ENCODE measurements at places on chromosomes 2 and 18.

- no peaks in the 10 kb centered on the region for H3K4me1 ChIP-seq
- no peaks in the 10 kb centered on the region for H3K36me3 ChIP-seq
- H3K4me3 ChIP-seq, result no peak overlapping the region
- no peak for DNase-seq
Measured at GRCh38 chr18:22060361-22060760, 109.0 kb upstream of the GATA6 start.

DNA sequence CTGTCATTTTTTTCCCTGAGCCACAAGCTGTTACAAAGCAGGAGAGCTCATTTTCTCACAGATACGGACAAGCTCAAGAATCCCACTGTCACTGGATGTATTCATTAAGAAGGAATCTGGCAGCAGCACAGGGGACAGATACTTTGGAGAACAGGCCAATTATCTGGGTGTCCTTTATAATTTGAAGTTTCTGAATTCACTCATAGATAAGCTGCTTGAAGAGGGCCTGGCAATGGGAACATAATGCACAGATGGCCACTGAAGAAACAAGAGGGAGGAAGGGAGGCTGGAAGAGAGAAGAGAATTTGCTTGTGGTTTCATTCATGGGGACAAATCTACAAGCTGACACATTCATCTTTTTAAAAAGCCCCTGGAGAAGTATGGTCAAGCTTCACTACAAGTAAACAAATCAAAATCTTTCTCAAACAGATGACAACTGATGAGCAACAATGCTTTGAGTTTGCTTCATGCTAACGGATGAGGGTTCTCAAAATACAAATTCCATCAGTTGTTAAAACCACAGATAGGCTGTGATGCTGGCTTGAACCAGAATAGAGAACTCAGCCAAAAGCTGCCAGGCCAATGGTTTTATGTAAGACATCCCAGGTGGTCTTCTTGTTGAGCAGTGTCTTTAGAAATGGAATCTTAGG is 11.9 kb downstream of the BCL2 start:
- no peak overlapping the region for H3K27ac ChIP-seq
- DNase-seq, result no peak
- no peak overlapping the region for H3K4me3 ChIP-seq
- peaks cover 64% of the 10 kb centered on the region for H3K36me3 ChIP-seq
- peaks cover 76% of the 10 kb centered on the region for H3K4me1 ChIP-seq

DNA sequence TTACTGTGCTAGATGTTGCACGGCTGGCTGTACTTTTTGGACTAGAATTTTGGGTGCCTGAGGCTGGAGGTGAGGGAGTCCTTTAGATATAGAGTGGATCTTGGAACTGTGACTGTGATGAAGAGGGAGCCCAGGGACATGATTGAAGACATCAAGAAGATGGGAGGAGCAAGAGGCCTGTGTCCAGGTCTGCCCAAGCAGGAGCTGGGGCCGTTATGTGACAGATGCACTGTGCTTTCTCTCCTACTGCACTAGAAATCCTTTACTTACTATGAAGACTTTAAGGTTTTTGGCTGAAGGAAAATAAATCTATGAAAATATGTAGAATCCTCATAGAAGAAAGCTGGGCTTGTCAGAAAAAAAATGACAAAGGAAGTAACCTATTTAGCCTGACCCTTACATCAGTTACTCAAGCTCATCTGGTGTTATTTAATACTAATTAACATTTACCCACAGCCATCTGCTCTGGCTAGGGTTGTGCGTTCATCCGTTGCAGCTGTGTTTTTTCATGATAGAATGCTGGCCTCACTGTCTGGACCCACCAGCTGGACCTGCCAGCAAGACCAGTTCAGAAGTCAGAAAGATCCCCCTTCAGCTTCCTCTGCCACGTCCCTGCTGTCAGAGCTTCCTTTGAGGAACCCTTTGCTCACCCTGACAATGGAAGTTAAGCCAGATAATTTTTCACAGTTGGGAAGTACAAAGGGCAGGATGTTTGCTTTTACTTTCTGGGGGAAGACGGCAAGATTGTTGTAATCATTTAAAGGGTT is 16.7 kb downstream of the TSN start:
- H3K27ac ChIP-seq, result no peak overlapping the region
- no peaks in the 10 kb centered on the region for H3K27me3 ChIP-seq
- no peaks in the 10 kb centered on the region for H3K4me1 ChIP-seq
- H3K4me3 ChIP-seq, result no peak overlapping the region
- DNase-seq, result no peak

GRCh38 chr2:241974851-241975592 is 105.5 kb downstream of the RTP5 start:
- no peak overlapping the region for H3K27ac ChIP-seq
- no peak for DNase-seq
- peaks cover 3% of the 10 kb centered on the region for H3K36me3 ChIP-seq
- no peaks in the 10 kb centered on the region for H3K27me3 ChIP-seq
- peaks cover 1% of the 10 kb centered on the region for H3K4me1 ChIP-seq
- H3K4me3 ChIP-seq, result no peak overlapping the region

DNA sequence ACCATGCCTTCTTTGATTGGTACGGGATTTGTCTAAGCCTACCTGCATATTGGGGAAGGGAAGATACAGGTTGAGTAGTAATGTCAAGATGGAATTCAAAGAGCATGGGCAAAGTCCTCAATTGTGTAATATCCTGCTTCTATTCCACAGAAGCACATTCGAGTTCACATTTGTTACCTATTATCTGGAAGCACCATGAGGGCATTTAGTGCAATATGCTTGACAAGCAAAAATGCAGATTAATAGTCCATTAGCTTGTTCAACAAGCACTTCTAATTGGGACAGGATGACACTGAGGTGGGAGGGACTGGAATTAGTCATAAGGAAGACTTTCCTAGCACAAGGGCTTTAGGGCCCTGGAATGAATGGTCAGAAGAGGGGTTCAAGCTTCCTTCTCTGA is 40.5 kb downstream of the MYO5B start:
- no peak overlapping the region for H3K27ac ChIP-seq
- H3K4me3 ChIP-seq, result no peak overlapping the region
- no peaks in the 10 kb centered on the region for H3K4me1 ChIP-seq
- H3K36me3 ChIP-seq, result no peaks in the 10 kb centered on the region
- no peak for DNase-seq

DNA sequence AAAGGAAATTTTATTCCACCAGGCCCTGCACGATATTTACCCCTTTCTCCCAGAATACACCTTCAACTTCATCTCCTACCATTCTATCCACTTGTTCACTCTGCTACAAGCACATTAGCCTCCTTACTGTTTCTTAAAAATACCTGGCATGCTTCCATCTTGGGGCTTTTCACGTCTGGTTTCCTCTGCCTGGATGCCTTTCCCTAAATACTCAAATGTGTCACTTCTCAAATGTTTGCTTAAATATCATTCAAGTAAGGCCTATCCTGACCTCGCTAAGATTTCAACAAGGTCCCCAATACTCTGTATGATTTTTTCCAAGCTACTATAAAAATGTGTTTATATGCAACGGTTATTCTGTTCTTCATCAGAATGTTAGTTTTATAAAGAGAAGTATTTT is 433.0 kb upstream of the CHAC2 start:
- H3K4me3 ChIP-seq, result no peak overlapping the region
- no peaks in the 10 kb centered on the region for H3K27me3 ChIP-seq
- no peak overlapping the region for H3K27ac ChIP-seq
- H3K4me1 ChIP-seq, result no peaks in the 10 kb centered on the region

- no peaks in the 10 kb centered on the region for H3K36me3 ChIP-seq
- H3K4me1 ChIP-seq, result no peaks in the 10 kb centered on the region
- no peak for DNase-seq
Measured at GRCh38 chr2:67159929-67160328, 237.2 kb upstream of the ETAA1 start.

DNA sequence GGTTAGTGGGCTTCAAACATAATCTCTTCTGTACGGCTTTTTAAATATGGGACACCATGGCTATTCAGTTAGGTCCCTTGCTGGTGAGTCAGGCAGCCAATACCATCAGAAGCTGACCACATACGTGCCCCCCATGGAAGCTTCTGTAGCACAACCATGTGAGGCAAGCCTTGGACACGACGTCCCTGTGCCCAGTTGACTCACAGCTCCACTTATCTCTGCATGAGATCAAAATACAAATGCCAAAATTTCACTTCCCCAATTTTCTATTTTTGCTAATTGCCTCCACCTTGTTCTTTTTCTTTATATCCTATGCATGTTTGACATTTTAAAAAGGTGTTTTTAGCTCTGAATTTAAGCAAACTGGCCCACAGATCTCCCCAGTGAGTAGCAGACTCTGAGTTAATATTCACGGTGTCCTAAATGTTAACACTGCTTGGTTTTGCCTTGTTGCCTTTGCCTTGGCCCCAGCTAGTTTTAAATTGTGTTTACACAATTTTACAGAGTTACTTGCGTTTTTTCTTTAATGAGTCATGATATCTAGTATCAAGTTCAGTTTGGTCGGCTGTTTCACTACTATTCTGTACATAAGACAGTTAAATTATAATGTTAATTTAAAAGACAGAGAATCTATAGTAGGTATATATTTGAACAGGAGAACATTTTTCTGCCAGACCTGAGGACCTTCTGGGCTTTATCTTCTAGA is 77.5 kb downstream of the CDCA7 start:
- H3K36me3 ChIP-seq, result no peaks in the 10 kb centered on the region
- peaks cover 13% of the 10 kb centered on the region for H3K27me3 ChIP-seq
- H3K4me1 ChIP-seq, result peaks cover 7% of the 10 kb centered on the region
- H3K27ac ChIP-seq, result no peak overlapping the region

GRCh38 chr2:100184055-100184737 is 41.8 kb upstream of the AFF3 start:
- DNase-seq, result no peak
- no peaks in the 10 kb centered on the region for H3K36me3 ChIP-seq
- no peaks in the 10 kb centered on the region for H3K4me1 ChIP-seq
- no peak overlapping the region for H3K27ac ChIP-seq
- peaks cover 2% of the 10 kb centered on the region for H3K27me3 ChIP-seq

GRCh38 chr2:196407675-196408264 is 231.7 kb upstream of the CCDC150 start:
- H3K4me3 ChIP-seq, result no peak overlapping the region
- no peaks in the 10 kb centered on the region for H3K4me1 ChIP-seq
- no peaks in the 10 kb centered on the region for H3K36me3 ChIP-seq

DNA sequence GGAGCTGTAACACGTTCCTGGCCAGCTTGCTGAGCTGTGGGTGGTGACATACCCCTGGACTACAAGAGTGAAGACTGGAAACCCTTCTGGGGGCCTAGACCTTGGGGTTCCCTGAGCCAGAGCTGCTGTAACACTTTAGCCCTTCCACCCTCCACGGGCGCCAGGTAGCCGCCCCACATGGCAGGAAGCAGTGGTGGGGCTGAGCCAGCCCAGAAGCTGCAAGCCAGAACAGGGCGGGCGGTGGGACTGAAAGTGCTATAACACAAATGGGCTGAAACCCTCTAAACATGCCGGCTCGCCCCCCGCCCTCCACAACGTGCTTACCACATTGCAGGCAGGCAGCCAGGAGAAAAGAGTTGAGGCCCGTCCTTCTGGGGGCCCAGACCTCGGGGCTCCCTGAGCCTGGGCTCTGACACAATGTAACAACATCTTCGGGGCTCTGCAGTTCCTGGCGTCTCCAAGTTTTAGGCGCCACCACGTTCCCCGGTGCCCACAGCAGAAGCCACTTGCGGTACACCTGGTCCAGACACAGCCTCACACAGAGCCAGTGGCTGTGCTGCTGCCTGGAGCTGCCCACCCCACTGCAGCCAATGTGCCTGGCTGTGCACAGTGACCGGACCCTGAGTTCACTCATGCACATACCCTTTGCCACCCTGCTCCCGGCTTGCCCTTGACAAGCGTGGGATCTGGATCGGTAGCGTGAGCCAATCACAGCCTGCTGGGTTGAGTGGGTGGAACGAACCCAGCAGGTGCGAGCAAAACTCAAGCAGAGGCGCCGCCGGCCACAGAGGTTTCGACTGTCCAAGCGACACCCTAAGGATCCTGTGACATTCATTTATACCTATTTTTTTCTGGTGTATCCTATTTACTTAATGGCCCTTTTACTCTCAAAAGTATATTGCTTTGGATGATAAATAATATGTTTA is 127.4 kb upstream of the FHL2 start:
- H3K4me3 ChIP-seq, result no peak overlapping the region
- DNase-seq, result no peak
- H3K27ac ChIP-seq, result no peak overlapping the region
- H3K4me1 ChIP-seq, result no peaks in the 10 kb centered on the region

- H3K27ac ChIP-seq, result no peak overlapping the region
- no peak for DNase-seq
- H3K36me3 ChIP-seq, result peaks cover 12% of the 10 kb centered on the region
Measured at GRCh38 chr2:182717416-182717815, 1.4 kb downstream of the DNAJC10 start.

DNA sequence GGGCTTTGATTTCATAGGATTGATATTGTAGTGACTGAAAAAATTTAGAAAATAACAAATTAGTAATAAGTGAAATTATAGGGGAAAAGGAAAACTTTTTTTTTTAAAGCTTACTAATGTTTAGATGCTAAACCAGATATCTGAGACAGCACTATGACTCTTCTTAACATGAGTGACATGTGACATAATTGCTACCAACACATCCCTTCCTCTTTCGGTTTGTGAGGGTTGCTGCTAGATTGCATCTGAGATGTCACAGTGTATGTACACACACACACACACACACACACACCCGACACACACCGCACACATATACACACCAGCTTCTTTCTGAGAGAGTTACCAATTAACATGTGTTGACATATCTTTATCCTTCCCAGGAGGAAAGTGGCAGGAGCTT is 18.0 kb downstream of the RAPGEF4 start:
- no peaks in the 10 kb centered on the region for H3K36me3 ChIP-seq
- no peak for DNase-seq
- peaks cover 14% of the 10 kb centered on the region for H3K27me3 ChIP-seq
- no peaks in the 10 kb centered on the region for H3K4me1 ChIP-seq
- no peak overlapping the region for H3K4me3 ChIP-seq

DNA sequence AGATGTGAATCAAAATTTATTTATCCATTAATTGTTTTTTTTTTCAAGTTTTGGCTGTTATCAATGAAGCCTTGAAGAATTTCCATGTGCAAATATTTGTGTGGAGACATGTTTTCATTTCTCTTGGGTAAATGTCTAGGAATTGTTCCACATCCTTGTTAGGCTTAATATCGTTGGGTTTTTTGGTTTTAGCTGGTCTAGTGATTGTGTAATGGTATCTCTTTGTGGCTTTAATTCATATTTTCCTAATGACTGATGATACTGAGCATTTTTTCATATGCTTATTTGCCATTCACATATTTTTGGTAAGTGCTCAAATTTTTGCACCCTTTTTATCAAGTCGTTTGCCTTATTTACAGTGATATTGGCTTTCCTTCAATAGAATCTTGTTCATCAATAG is 250.3 kb upstream of the EPHA4 start:
- H3K27ac ChIP-seq, result no peak overlapping the region
- no peak overlapping the region for H3K4me3 ChIP-seq
- no peaks in the 10 kb centered on the region for H3K36me3 ChIP-seq
- H3K4me1 ChIP-seq, result no peaks in the 10 kb centered on the region

GRCh38 chr2:64477979-64478378 is 24.0 kb downstream of the LGALSL start:
- no peak overlapping the region for H3K27ac ChIP-seq
- no peak for DNase-seq
- H3K27me3 ChIP-seq, result peaks cover 8% of the 10 kb centered on the region

- H3K36me3 ChIP-seq, result peaks cover 48% of the 10 kb centered on the region
- no peak overlapping the region for H3K4me3 ChIP-seq
- H3K27ac ChIP-seq, result no peak overlapping the region
- no peak for DNase-seq
Measured at GRCh38 chr2:37652199-37652640, 19.2 kb downstream of the CDC42EP3 start.

Data from activated T-helper 2 cell treated with anti-CD3 and anti-CD28 coated beads, Interferon-gamma antibody, Interleukin-2, Interleukin-4, amounts not matched to agents 10 μg/mL and 5 μg/mL and 100 μg/mL, durations not matched to agents 14 hours and 24 hours and 36 hours (primary cell).